ENCODE measurements at places on chromosomes 5 and 9.

DNA sequence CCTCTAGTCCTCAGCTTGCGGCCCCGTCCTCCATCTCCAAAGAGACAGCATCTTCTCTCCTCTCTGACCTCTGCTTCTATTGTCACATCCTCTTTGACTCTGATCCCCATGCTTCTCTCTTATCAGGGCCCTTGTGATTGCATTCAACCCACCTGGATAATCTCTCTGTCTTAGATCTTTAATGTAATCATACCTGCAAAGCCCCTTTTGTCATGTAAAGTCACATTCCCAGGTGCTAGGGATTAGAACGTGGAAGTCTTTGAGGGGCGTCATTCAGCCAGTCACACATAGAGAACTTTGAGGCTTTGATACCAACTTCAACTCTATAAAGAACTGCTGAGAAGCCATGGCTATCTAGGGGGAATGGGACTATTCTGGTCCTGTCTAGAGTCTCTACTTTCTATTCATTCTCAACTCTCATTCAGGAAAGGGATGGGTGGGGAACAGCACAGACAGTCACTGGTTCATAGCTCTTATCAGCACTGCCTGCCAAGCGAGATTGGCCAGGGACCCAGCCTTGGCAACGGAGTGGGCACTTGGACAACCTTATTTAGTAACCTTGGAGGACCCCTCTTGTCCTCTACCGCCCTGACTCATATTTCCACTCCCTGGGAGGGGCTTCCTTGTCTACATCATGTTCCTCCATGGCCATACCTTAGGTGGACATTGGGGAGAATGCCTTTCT is 29.0 kb downstream of the TAS2R1 start:
- DNase-seq: no peak

- DNase-seq: no peak
Observed at GRCh38 chr9:89410022-89410421, 87.9 kb downstream of the SEMA4D start.

- DNase-seq: no peak
Observed at GRCh38 chr5:150234576-150235499, 45.0 kb downstream of the SLC6A7 start.

DNA sequence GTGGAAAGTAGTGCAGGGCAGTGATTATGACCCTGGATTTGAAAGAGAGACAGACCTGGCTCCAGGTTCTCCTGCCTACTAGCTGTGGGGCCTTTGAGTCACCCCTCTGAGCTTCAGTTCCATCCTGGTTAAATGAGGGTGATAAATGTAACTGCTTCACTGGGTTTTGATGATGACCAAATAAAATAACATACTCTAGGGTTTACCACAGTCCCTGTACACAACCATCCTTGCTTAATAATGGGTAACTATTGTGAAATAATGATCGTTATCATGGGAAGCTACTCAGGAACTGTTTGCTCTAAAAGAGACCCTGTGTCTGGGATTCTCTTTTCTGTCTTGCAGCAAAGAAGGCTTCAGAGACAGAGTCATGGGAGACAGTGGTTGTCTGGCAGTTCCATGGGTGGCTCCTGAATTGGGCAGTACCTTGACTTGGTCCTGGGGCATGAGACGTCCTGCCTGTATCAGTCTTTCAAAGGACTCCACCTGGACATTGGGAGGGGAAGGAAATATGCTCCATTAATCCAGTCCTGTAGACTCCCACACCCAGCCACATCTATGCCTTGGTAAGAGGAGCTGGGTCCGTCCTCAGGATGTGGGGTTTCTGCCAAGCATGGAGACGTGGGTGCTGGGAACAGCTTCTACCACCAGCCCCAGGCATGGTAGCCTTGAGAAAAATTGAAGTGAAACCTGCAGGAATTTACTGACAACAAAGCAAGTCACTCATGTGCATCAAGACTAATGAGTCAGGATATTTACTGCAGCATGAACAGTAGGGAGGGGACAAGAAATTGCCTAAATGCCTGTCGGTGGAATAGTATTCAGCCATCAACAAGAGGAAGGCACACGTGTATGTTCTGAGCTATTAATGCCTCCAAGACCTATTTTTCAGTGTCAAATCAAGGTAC is 23.4 kb downstream of the AKNA start:
- peak; percentile 87 for DNase-seq

DNA sequence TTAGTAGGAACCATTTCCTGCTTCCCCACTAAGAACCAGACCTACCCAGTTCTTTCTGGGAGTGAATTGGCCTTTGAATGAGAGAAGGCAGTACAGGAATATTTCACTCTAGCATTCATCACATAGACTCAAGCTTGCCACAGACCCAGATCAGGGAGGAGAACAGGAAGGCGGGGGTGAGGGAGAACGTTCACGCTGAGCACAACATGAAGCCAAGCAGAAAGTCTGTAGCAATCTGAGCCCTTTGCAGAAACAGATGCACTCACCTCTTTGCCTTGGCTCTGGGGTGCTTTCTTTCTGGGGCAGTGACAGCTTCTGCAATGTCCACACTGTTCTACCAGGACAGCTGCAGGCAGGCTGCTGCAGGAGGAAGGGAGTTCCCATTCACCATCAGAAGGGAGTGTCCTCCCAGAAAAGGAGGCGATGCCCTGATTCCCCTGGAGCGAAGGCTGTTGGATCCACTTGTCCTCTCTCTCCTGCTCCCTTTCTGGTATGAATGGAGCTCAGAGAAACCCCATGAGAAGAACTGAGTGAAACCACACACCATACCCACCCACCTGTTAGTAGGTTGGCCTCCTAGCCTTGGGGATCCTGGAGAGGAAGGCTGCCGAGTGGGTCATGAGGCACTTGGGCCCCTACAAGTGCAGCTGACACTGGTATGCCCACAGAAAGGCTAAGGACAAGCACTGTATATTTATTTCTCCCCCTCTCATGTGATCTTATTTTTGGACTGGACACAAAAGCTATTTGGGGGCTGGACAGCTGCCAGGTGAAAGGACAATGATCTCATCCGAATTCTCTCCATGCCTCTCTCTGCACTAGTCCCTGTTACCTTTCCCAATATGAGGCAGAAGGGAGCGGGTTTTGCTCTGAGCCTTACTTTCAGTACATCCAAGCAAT is 11.7 kb upstream of the FGF1 start:
- DNase-seq: no peak

All from AG09309 (cell line).